ENCODE measurements at places on chromosomes 16 and 17. TPM values are rescaled to one million over a fixed set of nuclear protein-coding genes. Genes with fewer than 3 reads are reported as not detected.
A peak's percentile ranks its signal among the peaks of the same experiment; 100 is the strongest.

The CSHL1 gene
- not detected for total RNA-seq

The GRIN2A gene
- not detected for total RNA-seq

DNA sequence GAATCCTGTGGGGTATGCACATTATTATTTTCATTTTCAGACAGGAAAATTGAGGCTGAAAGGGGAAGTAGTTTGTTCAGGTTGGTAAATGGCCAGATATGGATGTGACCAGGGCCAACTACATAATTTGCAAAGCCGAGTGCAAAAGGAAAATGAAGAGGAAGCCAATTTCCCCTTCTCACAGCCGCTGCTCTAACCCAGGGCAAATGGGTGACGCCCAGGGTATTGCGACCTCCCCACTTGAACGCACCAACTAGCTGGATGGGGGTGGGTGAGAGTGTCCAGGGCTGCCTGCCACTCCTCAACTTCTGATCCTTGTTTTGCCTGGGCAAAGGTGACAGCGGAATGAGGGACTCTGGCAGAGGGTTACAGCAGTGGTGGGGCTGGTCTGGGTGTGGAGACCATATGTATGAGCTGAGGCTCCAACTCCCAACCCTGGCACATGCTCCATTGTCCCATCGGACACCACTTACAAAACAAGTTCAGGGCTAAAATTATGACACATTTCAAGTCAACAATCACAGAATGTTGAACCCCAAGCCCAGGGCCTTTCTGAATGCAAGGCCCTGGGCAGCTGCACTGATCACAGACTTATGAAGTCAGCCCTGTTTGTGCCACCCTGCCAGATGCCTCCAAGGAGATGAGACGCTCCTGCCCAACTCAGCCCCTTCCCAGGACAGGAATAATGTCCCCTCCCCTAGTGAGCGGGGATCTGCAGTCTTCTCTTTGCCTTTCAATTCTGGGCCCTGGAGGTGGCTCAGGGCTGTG, 1.7 kb downstream of the ANKRD40CL start:
- DNase-seq, result peak; percentile 41

- DNase-seq, result no peak
Observed at GRCh38 chr16:77943801-77944200, 78.5 kb upstream of the CLEC3A start.

- no peak for DNase-seq
Observed at GRCh38 chr17:2797637-2798036, 1.4 kb downstream of the RAP1GAP2 start.

The TBC1D3B gene
- 12.8 TPM for total RNA-seq
